ENCODE measurements at places on chromosomes 6 and 20.
A peak's percentile ranks its signal among the peaks of the same experiment; 100 is the strongest.

DNA sequence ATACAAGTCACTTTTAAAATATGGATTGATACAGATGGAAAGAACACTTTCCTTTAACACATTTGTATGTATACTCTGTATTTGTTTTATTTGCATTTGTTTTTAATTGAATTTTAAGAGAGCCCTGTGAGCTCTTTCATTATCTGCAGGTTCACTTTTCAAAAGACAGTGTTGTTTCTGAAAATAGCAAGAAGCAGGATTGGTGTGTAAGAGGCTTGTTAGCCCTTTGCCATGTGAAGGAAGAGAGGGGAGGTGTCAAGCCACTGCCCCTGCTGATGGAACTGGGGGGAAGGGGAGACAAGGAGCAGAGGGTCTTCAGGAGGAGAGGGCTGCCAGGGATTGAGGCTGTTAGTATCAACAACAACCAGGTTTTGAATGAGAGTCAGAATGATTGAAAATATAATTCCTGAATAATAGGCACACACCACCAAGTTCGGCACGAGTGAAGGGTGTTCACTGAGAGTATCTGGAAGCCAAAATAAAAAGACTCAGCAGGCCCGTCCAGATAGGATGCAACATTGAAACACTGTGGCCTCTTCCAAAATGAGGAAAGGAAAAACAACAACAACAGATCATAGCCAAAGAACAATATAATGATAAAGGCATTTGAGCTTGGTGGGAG is 12.6 kb upstream of the PBOV1 start:
- no peak for DNase-seq

DNA sequence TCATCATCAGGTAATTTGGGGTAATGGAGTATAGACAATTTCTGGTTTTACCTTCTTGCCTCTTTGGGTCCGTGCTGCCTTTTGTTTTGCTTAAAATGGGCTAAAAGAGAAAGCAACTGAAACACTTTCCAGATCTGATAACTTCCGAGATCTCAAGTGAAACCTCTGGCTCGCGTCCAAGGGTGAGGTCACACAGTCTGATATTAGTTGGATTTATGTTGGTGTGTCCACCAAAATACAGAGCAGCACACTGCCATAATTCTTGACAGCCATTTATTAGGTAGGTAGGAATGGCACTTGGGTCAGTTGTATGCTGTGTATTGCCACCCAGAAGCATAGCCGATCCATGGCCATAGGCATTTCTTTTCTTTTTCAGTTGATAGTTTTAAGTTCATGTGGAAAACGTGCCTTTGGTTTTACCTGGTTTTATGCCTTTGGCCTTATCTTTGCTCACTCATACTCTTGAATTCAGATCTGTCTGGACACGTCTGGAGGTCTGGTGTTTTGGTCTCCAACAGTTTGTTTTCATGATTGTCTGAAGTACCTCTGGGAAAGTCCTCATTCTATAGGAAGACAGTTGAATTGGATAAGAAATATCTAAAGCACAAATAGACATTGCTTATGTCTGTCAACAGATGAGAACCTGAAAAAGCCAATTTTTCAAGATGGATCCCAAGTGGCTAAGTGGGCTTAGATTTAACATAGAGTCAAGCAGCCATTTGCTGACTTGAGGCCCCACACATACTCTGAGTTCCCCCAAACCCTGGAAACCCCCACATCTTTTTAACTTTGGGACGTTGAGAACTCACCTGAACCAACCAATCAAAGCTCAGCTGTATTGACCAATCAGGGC is 320.8 kb downstream of the SOX4 start:
- DNase-seq: no peak

- peak; percentile 66 for DNase-seq
Measured at GRCh38 chr6:34709386-34709785, 12.8 kb upstream of the ILRUN start.

DNA sequence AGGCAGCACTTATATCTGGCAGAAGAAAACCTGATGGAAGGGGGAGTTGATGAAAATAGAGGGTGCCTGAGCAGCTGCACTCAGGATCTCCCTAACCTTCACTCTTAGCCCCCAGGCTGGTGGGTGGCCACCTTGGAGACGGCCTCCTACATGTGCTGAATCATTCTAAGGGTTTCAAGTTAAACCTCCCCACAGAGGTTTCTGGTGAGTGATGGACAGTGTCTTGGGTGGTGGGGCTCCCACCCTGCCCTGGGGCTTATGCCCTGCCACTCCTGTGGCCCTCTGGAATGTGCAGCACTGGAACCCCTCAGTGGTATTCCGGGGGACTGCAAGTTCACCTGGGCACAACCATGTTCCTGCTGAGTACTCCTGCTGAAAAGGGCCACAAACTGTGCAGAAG is 357.2 kb downstream of the CD83 start:
- no peak for DNase-seq

DNA sequence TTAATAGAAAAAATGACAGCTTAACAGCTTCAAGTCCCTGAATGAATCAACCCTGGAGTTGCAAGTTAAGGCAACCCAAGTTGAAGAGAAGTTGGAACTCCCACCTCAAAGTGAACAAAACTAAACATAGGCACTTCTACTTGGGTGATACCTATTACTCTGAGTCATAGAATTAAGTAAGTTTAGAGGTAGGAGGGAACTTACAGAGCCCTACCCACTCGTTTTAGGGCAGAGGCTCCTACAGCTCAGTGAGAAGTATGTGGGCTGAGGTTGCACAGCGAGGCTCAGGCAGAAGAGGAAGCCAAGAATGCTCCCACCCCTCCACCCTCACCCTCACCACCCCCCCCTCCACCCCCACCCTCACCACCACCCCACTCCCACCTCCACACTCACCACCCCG is 42.2 kb downstream of the NFATC2 start:
- DNase-seq: no peak

- DNase-seq: peak; percentile 72
Measured at GRCh38 chr6:89034586-89035251, 45.8 kb upstream of the PNRC1 start.

All from adipocyte (in vitro differentiated cells).